ENCODE measurements at places on chromosomes 2 and 18.

DNA sequence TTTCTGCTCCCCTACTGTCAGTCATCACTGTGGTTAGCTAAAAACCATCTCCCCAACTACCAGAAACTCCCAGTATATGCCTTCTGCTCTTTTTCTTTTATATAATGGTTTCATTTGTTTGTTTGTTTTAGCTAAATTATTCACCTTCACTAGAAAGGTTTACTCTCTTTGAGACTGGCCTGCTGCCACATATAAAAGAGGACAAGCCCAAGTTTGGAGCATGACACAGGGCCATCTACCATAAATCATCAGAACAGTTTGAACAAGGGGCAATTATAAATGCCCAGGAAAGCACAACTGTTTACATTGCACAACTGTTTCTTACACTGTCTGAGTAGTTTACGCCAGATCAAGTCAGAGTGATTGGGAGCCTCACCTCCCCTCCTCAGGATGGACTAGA is 471.0 kb upstream of the PIK3C3 start:
- DNase-seq: no peak

- DNase-seq: no peak
These were observed 25.8 kb upstream of the SOS1 start for GRCh38 chr2:39146630-39147029.

DNA sequence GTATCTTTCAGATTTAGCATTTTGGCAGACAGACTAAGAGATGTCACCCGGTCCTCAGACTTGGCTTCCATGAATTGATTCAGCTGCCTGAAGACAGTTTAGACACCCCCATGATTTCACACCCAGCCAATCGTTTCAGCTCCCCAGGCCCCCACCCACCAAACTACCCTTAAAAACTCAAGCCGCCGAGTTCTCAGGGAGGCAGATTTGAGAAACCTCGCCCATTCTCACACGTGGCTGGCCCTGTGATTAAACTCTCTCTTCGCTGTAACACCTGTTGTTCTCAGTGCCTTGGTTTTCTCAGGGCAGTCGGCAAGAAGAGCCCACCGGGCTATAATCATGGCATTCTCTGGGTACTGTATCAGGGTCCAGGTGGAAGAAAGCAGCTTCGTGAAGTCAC is 35.2 kb downstream of the UXS1 start:
- no peak for DNase-seq

- no peak for DNase-seq
These were observed 463.0 kb upstream of the MYT1L start for GRCh38 chr2:2793925-2794560.

DNA sequence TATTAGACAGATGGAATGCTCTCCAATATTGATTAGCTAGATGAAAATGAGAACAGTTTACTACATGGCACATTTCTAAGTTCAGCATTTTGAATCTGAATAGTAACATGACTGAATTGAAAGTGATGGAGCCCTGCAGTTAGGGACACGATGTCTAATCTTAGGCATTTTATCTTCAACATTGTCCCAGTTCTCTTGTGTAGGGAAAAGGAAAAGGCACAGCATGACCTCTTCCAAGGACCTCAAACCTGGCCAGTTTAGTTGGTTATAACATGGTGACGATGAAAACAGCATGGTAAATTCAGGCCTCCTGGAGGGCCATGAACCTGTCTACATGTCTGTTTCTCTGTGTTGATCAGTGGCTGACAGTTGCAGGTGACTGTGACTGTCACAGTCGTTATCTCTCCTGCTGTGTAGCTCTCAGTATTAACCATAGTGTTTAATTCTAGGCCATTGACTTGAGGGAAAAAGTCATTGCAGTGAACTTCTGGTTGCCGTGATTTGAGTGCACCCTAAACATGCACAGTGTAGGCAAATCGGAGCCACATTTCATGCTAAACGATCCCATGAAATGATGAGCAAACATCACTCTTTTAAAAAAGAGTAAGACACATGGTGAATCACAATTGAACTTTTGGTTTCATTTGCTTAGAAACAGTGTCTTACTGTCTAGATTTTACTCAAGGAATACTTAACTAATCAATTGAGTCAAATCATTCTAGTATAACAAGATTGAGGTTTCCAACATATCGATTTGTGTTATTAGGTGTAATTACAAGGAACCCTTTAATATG is 129.7 kb downstream of the PHLPP1 start:
- DNase-seq: no peak

GRCh38 chr2:239165206-239165831 is 235.5 kb downstream of the HDAC4 start:
- DNase-seq: no peak

GRCh38 chr2:160417745-160418397 is 75.7 kb downstream of the RBMS1 start:
- DNase-seq: no peak

- DNase-seq: no peak
These were observed 153.3 kb downstream of the ZNF236 start for GRCh38 chr18:76975577-76976110.
